ENCODE measurements at places on chromosomes 3 and 15.

DNA sequence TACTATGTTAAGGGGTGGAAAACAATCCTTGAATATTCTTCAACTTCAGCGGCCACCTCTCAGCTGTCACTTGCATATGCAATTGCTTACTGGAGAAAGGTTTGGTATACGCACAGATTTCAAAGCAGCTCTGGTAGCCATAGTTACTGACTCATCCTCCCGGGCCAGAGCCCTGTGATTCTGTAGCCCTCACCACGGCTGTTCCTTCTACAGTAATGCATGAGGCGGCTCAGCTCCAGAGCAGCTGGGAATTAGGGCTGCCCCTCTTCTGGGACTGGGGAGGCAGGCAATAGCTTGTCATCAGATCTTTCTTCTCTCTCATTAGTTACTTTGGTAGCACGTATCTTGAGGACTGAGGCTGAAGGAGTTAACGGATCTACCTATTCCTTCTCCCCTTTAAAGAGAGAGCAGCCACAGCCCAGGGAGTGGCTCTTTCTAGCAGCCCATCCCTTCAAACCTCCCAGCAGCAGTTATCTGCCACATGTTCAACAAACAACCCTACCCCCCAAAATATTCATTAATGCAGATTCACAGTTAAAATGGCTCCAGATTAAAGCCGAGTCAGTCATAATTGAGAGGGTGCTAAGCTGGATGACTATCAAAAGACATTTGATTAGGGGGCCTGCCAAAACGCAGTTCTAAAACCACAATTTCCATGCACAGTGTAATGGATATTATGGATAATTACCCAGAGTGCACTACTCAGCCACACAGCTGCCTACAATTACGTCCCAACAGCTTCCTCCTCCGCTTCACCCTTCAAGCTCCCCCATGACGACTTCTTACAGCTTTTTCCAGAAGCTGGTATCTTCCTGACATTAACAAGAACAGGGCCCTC, 54.7 kb downstream of the ETV5 start:
- no peak for DNase-seq

DNA sequence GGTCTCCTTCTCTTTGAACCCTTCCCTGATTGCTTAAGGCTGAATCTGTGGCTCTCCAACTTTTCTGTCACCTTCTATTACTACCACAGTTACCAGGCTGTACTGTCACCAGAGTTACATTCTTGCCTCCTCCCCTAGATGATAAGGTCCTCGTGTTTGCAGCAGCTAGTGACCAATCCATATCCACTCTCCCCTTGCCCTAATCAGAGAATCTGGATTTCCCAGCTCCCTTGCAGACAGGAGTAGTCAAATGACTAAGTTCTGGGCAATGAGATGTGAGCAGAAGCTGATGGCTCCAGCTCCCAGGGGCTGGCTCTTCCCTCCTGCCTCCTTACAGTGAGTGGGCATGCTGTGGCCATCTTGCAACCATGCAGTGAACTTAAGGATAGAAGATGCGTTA, 95.4 kb upstream of the VGLL4 start:
- DNase-seq, result no peak

DNA sequence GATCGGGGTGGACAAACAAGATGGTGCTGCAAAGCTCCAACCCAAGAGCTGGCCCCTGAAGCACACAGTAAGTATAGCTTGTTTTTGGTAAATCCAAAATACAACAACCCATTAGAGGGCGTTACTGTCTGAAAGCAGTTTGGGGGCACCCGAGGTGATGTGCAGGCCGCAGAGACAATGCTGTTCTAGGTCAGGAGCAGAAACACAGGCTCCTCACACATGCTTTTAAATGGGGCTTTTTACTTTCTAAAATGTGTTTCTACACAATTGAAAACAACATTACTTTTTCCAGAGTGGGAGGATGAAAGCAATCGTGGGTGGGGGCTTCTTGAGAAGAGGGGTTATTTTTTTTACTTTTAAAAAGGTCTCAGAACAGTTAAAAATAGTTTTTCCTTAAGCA, 1029.3 kb upstream of the CFAP20DC start:
- no peak for DNase-seq

DNA sequence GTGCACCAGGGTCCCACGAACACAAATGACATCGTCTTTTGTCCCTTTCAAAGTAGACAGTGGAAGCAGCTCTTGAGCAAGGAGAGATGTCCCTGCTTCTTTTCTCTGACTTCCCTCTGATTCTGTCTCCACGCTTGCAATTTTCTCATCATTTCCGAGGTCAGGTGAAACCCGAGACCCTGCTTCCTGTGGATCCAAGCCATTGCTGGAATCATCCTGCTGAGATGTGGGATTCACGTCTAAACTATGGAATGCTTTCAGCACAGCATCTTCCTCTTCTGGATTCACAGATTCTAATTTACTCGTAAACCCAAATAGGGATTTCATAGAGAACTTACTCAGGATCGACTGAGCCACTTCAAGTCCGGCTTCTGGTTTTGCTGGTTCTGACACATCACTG, 127.1 kb downstream of the FMN1 start:
- no peak for DNase-seq

GRCh38 chr3:6120786-6121185, 740.1 kb upstream of the GRM7 start:
- no peak for DNase-seq

- no peak for DNase-seq
Observed at GRCh38 chr15:62788224-62788623, 254.3 kb upstream of the TPM1 start.

GRCh38 chr3:141998669-141999290, 122.3 kb downstream of the ATP1B3 start:
- DNase-seq, result no peak

DNA sequence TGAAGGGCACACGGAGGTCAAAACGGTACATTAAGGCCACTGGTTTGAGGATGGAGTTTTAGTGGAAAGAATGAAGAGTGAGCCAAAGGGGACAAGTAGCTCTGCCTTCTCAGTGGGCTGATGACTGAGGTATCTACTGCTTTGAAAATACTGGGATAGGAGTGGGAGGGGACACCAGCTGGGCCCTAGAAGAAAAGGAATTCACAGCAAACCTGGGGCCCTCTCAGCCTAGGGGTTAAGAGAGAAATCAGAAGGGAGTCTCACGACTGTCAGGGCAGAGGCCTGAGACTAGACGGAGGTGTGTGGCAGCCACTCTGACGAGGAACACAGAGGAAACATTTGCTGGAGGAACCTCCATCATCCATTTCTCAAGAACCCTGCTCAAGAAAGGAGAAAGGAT, 75.1 kb downstream of the TNIK start:
- DNase-seq, result no peak
